Activated naive CD4-positive, alpha-beta T cell (primary cell): ENCODE measurements at places on chromosomes 1 and 21.

DNA sequence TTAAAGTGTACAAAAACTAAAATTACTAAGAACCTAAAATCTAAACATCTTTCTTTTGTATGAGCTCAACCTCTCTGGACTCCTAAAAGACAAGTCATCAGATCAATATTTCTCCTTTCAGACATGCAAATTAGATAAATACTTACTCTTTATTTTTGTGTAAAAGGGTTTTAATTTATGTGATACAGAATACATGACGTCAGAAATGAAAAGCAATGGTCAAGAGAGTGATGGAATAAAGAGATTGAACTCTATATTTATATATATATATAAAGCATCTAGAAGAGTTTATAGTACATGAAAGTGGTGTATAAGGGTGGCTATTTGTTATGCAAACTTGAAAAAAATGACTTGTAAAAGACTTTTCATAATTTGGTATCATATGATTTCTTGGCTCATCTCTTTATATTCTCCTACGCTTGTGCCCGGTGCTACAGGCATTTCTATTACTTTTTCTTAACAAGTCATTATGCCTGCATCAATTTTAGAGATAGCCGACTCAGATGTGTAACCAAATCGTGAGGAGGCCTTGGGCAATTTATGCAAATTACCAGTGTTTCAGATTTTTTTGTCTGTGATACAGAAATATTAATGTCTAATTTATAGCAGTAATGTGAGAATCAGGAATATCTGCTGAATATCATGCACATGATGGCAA lies 186.0 kb upstream of the OLFM3 start:
- DNase-seq = no peak

- DNase-seq = no peak
These were observed 308.8 kb downstream of the CAMTA1 start for GRCh38 chr1:7094086-7094485.

DNA sequence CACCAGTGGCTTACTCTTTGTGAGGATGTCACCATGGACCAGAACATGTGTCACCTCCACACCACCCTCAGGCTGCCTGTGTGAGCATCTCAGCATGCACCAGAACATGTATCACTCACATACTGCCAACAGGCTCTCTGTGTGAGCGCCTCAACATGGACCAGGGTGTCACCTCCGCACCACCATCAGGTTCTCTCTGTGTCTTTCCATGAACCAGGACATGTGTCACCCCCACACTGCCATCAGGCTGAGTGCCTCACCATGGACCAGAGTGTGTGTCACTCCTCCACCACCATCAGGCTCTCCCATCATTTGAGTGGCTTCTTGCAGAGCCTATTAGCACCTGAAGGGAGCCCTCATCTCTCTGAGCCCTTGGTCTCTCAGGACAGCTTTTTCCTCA lies 125.2 kb downstream of the ZNF648 start:
- DNase-seq = no peak

DNA sequence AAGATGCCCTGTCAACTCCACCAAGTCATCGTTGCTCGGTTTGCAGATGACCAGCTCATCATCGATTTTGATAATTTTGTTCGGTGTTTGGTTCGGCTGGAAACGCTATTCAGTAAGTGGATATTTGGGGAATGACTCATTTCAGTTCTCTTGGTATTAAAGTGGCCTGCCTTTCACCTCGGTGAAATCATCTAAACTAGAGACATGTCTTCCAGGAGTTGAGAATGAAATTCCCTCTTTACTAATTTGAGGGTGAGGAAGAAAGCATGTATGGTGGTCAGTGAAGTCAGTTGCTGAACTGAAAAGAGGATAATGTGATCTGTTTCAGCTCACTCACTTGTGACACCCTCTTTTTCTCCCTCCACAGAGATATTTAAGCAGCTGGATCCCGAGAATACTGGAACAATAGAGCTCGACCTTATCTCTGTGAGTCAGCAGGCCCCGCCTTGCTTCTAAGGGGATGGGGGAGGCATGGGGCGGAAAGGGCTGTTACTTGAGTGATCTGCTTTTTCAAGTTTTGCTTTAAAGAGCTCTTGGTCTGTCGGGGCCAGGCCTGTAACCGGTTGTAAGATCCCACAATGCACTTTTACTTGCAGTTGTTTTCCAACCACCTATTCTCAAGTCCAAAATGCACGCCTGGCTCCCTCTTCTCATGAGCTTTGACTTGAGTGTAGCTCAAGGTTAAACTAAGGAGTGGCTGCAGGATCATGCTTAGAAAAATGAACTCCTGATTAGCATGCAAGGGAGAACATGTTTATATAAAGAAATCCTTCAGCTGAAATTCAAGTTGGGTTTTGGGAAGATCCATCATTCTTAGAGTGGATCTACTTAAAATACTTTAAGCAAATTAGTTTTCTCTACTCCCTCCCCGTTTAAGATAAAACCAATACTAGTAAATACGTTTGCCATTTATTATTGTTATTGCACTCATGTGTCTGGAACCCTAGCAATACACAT lies 59.8 kb downstream of the CAPN2 start:
- DNase-seq = no peak

- no peak for DNase-seq
These were observed 33.5 kb downstream of the GPR137B start for GRCh38 chr1:236175642-236176336.

- DNase-seq = no peak
These were observed 20.3 kb upstream of the RGS8 start for GRCh38 chr1:182704677-182705076.

DNA sequence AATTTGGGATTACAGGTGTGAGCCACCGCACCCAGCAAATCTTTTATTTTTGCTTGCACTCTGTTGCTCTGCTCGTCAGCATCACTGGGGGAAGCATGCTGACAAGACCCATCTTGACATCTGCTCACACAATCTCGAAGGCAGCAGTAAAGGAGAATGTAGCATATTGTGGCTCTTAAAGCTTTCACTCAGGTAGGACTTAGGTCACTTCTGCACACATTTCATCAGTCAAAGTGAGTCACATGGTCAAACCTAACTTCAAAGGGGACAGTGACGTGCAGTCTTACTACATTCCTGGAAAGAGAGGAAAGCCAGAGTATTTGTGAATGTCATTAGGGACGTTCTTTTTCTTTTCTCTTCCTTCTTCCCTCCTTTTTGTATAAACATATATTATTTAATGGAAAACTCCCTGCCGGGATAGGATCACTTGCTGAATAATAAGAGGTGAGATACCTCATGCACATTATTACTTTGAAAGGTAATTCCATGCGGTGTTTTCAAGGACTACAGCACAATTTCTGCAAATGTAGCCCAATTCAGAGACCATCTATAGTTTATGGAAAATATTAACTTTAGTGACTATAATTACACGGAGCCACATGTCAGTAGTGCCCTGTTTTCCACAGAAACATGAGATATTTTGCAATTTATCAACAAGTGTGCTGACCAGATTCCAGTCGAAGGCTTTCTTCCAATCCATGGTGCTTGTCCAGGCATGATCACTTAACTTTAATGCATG lies 19.3 kb upstream of the ACBD6 start:
- no peak for DNase-seq

DNA sequence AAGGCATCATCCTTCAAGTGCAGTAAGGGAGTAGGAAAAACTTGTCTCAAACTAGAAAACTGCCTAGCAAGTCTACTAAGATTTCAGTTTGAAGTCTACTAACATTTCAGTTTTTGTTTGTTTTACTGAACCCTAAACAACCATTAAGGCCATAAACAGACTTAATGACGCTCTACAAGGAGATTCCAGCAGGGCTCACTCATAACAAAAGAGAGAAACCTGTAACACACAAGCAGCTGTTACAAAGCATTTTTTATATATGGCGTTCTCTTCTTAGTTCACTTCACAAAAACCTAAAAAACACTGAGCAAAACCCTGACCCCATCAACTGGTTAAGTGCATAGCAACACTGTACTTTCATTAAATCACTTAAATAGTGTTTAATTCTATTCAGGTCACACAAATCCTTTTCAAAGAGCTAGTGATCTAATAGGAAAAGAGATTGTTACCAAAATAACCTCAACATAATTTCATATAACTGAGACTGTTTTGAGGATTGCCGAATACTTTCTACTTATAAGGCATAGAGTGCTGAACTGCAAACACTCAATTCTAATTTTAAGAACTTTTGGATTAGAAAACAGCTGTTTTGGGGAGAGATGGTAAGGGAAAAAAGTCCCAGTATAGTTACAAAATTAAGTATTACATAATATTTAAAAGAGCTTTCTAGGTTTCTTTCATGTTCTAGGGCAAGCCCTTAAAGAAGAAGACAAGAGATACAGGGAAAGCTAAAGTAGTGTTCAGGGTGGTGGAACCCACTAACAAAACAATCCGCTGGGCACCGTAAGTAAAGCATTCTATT lies 1.4 kb downstream of the B3GALNT2 start:
- DNase-seq = no peak

DNA sequence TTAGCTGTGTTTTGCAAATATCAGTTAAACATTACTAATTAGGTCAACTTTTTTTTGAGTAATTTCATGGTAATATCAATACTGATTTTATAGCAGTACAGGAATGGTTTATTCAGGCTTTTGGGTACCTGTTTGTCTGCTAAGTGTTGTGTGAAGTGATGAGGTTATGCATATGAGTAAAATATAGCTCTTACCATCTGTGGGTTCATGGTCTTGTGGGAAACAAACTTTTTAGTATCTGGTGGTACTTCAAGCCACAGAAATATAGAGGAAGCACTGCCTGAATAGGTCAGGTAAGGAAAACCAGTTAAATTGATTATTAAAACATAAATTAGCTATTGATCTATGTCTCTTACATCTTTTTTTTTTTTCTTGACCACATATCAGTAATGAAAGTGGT lies 113.9 kb downstream of the RABGAP1L start:
- no peak for DNase-seq

- DNase-seq = no peak
These were observed 167.5 kb downstream of the LMX1A start for GRCh38 chr1:165189011-165189410.

DNA sequence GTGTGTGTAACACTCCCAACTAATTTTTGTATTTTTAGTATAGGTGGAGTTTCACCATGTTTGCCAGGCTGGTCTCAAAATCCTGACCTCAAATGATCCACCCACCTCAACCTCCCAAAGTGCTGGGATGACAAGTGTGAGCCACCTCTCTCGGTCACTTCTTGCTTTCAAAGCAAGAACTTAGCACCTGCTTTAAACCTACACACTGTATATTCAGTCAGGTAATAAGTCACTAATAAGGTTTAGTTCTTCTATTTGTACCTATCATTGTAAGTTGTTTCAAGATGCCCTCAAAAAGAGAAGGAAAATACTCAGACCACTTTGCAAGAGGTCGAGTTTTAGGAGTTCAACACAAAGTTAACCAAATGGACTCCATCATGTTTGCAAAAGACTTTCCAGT lies 431.3 kb downstream of the MRPL39 start:
- no peak for DNase-seq

- DNase-seq = no peak
These were observed 30.2 kb downstream of the NEK7 start for GRCh38 chr1:198186916-198187580.

DNA sequence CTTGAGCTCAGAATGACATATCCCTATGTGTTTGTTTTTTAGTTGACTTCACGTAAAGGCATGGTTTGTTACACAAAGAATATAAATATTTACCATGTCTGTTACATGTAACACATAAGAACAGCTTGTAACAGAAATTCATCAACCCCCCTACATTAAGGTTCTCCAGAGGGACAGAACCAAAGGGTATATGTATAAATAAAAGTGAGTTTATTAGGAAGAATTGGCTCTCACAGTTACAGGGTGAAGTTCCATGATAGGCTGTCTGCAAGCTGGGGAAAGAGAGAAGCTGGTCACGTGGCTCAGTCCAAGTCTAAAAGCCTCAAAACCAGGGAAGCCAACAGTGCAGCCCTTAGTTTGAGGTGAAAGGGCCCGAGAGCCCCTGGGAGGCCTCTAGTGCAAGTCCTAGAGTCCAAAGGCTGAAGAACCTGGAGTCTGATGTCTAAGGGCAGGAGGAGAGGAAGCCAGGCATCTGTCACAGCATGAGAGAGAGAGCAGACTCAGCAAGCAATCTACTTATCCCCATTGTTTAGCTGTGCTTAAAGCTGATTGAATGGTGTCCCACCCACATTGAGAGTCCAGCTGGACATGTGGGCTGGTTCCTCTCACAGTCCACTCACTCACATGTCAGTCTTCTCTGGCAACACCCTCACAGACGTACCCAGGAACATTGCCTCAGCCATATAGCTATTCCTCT lies 15.8 kb downstream of the THRAP3 start:
- no peak for DNase-seq

DNA sequence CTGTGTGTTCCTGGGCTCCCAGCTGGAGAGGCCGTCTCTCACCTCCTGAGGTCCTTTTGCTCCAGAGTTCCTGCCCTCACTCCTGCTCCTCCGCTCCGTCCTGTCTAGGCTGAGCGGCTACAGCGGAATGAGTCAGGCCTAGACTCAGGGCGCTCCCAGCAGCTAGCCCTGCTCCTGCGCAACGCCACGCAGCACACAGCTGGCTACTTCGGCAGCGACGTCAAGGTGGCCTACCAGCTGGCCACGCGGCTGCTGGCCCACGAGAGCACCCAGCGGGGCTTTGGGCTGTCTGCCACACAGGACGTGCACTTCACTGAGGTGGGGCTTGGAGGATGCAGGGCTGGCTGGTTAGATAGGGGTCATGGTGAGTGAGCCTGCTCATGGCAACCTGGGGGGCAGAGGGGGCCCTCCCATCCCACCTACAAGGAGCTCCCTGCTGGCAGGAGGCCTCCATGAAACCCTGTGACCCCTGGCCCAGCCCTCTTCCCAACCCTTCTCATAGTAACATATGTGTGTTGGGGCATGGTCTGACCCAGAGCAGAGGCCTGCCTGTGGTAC lies 15.1 kb downstream of the PSRC1 start:
- no peak for DNase-seq

DNA sequence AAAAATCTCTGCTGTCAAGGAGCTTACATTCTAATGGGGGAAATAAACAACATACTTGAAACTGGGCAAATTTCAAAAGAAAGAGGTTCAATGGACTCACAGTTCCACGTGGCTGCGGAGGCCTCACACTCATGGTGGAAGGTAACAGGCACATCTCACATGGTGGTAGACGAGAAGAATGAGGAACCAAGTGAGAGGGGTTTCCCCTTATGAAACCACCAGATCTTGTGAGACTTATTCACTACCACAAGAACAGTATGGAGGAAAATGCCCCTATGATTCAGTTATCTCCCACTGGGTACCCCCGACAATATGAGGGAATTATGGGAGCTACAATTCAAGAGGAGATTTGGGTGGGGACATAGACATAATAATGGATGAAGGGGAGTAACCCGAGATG lies 226.4 kb downstream of the ZP4 start:
- no peak for DNase-seq

- DNase-seq = no peak
These were observed 335.0 kb downstream of the TGFB2 start for GRCh38 chr1:218679988-218680748.

DNA sequence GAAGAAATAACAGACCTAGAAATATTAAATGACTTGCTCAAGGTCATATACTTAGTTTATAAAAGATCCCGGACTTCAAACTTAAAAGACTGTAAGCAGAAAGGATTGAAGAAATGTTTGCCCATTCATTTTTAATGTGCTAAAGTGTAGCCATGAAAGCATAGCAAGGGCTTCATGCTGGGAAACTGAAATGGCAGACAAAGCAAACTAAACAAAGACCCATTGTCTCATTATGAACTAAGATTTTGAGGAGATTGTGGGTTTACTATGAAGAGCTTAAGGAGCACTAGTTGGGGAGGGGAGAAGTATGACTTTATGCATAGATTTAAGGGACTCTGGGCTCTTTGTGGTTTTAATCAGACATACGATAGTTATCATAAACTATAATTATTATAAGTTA lies 26.3 kb downstream of the ADAMTS1 start:
- DNase-seq = no peak
